Putamen (tissue), 1 donor: ENCODE measurements at places on chromosomes 16 and 17.

GRCh38 chr16:77327717-77328116 lies 107.1 kb downstream of the ADAMTS18 start:
- no peak for DNase-seq

GRCh38 chr17:63752707-63753106 lies 11.1 kb upstream of the STRADA start:
- DNase-seq = no peak

DNA sequence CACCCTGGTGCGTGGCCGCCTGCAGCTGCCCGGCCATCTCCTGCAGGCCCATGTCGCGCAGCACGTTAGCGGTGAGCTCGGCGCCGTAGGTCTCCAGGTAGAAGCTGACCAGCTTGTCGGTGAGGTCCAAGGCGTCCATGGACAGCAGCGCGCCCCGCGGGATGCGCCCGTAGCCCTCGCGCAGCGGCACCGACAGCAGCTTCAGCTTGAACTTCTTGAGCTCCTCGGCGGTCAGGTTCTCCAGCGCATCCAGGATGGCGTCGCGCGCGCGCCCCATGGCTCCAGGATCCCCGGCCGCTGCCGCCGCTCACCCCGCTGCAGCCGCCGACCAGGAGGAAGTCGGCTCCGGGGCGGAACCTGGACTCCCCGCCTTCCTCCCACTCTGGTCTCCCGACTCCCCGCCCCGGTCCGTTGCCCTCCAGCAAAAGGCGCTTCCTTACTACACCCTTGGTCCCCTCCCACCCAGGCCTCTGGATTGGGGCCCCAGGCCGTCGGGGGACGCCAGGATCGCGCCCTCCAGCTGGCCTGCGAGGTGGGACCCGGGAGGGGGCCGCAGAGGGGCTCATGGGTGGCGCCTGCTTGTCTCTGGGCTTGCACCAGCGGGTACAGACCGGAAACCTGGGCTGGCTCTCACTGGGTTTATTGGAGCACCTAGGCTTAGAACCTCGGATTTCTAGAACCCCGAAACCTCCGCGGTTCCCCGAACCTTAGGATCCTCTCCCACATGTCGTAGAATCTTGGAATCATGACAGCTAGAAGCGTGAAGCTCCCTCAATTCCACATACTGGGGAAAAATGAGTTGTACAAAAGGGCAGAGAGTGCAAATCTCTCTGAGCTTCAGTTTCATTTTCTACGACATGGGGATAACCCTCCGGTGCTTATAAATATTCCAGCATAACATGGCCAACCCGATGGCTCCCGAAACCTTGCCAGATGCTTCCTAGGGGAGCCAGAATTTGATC lies at the start of gene PYCARD:
Gene PYCARD, minus strand, starts transcription at position 347 of the 962 bp plus-strand sequence. Its CDS starts 70 bp downstream, at position 277.
- DNase-seq = peak; percentile 20

DNA sequence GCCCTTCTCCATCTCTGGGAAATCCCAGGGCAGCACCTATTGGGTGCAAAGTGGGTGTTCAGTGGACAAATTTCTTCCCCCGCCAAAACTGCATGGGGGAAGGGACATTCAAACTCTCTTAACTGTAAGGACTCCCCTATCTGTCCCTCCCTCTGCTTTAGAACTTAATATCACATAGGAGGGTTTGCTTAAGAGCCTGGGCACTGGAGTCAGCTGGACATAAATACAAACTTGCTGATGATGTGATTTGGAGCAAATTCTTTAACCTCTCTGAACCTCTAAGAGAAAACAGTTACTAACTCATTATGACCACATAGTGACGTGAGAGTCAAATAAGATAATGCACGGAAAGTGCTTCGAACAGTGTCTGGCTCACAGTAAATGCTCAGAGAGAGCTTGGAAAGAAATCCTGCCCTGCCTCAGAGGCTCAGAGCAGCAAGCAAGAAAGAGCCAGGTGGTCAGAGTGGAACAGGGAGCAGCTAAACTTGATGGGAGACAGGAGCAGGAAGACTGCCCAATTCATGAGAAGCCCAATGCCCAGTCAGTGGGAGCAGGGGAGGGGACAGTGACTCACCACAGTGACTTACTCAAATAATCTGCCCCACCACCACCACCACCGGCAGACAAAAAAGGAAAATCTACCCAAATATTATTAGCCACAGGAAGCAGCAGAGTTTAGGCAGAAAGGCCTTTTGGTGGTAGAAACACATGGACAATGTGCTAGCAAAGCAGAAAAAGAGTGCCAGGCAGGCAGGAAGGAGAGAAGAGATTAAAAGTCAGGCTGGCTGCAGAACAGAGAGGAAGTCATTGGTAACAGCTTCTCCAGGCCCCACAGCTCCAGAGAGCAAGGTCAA lies 23.9 kb upstream of the CCL1 start:
- DNase-seq = peak; percentile 32

DNA sequence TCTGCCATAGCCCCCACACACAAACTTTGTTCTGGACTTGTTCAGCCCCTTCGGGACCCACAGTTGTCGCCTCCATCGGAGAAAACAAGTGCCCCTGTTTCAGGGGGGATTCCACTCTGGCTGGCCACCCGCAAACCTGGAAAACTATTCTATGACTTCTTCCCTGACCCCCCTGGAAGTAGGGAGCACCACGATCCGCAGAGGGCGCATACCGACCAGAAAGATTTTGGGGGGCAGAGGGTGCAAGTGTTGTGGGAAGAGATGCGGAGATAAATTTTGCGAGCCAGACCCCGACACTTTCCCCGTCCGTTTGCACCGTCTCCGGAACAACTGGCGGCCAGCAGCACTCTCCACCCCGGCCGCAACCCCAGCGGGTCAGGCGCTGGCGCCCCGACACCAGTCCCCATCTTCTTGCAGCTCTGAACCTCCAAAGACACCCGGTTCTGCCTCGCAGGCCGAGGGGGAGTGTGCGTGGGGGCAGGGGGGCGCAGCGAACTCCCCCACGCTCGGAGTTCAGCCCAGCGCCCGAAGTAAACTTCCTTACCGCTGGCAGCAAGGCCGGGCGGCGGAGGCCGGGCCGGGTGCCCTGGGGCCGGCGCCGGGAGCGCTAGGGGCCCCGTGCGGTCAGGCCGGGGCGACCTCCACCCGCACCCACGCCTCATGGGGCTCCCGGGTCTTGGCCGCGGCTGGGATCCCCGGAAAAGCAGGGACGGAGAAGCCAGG lies 744 bp downstream of the SALL1 start:
- no peak for DNase-seq

GRCh38 chr17:51818777-51819176 lies 339.7 kb downstream of the CA10 start:
- no peak for DNase-seq

- no peak for DNase-seq
Measured at GRCh38 chr16:75593825-75594820, 27.9 kb downstream of the GABARAPL2 start.

- DNase-seq = peak; percentile 38
Measured at GRCh38 chr17:42843358-42843934, 934 bp upstream of the AOC2 start.

- DNase-seq = no peak
Measured at GRCh38 chr17:57356153-57356718, 99.9 kb downstream of the MSI2 start.

DNA sequence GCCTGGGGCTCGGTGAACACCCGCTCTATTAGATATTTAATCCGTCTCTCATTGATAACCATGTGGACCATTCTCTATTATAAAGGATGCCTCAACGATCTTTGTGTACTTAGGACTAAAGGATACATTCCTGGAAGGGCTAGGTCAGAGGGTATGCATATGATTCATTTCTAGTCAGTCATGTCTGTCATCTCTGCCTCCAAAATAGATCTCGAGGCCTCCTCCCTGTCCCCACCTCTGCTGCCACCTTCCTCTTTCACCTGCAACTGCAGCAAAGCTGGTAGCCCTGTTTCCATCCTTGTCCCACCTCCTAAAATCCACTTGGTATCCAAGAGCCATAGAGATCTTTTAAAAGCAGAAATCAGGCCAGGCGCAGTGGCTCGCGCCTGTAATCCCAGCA lies 121.5 kb downstream of the KATNIP start:
- DNase-seq = no peak

GRCh38 chr16:62967611-62968010 lies 931.4 kb upstream of the CDH8 start:
- DNase-seq = no peak
